ENCODE measurements at places on chromosomes 5 and 9. TPM values are rescaled to one million over a fixed set of nuclear protein-coding genes. Genes with fewer than 3 reads are reported as not detected.

MYOZ3 gene
- 2.3 TPM for total RNA-seq

ADAMTS2 gene
- 32.5 TPM for total RNA-seq

CDH9 gene
- total RNA-seq, result not detected

IL17B gene
- 0.26 TPM for total RNA-seq

ANKRD18A gene
- total RNA-seq, result not detected

DCAF10 gene
- total RNA-seq, result 61.9 TPM

NDUFS4 gene
- total RNA-seq, result 76.0 TPM

CCL19 gene
- total RNA-seq, result not detected

PDLIM7 gene
- 192 TPM for total RNA-seq

SLC2A6 gene
- 19.7 TPM for total RNA-seq

PTGES gene
- 21.0 TPM for total RNA-seq

SHC3 gene
- 57.2 TPM for total RNA-seq

PAPPA gene
- total RNA-seq, result 201 TPM

IL3 gene
- not detected for total RNA-seq

TARS1 gene
- total RNA-seq, result 185 TPM

GNAQ gene
- 42.4 TPM for total RNA-seq

SLC6A3 gene
- not detected for total RNA-seq

BTNL8 gene
- total RNA-seq, result not detected

OBP2B gene
- total RNA-seq, result not detected

FAM221B gene
- total RNA-seq, result not detected

All from smooth muscle cell of the pulmonary artery (primary cell).